ENCODE measurements at places on chromosomes 5 and 9.

DNA sequence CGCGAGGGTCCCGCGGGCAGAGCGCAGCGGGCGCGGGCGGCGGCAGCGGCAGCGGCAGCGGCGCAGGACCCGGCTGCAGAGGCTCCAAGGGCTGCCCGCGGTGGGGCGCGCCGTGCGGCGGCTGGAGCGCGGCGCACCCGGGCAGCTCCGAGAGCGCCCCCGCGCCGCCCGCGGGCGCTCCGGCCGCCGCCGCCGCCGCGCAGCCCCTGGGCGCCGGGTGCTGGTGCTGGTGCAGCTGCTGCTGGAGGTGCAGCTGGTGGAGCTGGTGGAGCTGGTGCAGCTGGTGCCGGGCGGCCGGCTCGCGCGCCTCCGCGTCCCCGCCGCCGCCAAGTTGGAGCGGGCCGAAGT is 644 bp downstream of the IER5L start:
- no peak for DNase-seq

DNA sequence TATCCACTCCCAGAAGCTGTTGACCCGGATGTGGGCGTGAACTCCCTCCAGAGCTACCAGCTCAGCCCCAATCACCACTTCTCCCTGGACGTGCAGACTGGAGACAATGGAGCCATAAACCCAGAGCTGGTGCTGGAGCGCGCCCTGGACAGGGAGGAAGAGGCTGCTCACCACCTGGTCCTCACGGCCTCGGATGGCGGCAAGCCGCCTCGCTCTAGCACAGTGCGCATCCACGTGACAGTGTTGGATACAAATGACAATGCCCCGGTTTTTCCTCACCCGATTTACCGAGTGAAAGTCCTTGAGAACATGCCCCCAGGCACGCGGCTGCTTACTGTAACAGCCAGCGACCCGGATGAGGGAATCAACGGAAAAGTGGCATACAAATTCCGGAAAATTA is 834 bp downstream of the PCDHGA8 start:
- DNase-seq: no peak

DNA sequence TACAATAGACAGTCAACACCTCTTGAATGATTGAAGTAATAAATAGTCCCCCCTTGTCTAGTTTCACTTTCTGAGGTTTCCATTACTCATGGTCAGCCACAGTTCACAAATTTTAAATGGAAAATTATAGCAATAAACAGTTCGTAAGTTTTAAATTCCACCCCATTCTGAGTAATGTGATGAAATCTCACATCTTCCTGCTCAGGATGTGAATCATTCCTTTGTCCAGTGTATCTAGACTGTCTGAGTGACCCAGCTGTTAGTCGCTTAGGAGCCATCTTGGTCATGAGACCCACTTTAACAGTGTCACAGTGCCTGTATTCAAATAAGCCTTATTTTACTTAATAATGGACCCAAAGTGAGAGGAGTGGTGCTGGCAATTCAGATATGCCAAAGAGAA is 311.6 kb upstream of the PRR16 start:
- no peak for DNase-seq

DNA sequence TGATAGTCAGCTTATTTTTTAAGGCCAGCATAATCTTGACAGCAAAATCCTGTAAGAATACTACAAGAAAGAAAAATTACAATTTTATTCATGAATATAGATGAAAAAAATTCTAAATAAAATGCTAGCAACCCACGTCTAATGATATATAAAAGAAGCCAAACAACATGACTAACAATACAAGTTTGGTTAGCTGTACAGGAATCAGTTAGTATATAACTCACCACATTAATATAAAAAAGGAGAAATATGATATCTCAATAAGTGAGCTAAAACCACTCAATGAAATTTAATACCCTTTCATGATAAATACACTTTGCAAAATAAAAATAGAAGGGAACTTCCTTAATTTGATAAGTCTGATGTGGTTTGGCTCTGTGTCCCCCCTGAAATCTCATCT is 139.7 kb upstream of the MAN2A1 start:
- no peak for DNase-seq

DNA sequence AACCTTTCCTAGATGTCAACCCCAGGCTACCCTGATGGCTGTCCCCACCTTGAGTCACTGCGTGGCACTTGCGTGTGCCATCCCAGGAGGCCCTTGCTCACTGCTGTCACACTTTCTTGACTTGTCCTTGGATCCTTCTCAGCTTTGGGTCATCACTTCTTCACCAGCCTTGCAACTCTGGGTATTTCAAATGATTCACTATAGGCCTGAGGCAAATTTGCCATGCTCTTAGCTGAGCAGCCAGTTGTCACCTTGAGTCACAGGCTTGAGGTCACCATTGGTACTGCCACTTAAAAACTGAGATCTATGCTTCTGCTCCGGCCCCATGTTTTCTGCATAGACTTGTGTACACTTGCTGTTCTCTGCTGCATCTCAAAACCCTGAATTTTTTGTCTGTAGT is 84.7 kb downstream of the BASP1 start:
- no peak for DNase-seq

DNA sequence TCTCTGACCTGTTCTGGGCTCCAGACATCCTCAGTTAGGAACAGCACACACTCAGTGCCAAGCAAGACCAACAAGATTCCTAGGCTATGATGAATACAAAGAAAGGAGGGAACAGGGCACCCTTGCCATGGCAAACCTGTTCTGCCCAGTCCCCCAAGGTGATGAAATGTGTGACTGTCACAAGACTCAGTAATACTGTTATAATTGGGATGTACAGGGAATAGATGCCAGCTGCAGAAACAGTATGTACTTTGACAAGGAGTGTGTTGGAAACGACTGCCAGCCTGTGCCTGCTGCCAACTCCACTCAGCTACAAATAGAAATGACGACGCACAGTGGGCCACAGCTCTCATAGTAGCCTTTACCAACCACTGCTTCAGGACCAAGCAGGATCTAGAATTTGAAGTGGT is 453.0 kb downstream of the EFNA5 start:
- no peak for DNase-seq

- no peak for DNase-seq
Observed at GRCh38 chr5:6553972-6554371, 78.9 kb downstream of the NSUN2 start.

DNA sequence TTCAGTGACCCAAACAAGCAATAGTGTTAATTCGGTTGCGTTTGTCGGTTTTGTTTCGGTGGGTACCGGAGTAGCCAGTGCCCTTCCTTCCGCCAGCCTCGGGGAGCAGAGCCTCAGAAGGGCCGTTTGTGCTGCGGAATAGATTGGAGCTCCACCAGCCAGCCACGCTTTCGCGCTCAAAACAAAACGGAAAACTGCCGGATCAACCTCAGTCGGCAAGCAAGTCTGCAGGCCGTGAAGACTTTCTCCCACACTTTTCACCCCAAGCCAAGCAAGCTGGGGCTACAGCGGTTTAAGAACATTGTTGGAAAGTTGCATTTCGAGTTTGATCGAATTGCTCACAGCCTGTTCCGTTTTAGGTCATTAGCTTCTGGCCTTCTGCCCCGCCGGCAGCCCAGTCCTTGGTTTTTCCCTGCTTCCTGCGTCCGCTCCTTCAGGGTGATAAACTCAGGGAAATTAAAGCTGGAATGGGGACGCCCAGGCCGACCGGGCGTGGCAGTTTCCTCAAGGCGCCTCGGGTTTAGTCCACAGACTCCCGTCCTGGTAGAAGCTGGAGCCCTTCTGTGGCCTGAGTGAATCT is 803 bp upstream of the CCNO start:
- DNase-seq: no peak

DNA sequence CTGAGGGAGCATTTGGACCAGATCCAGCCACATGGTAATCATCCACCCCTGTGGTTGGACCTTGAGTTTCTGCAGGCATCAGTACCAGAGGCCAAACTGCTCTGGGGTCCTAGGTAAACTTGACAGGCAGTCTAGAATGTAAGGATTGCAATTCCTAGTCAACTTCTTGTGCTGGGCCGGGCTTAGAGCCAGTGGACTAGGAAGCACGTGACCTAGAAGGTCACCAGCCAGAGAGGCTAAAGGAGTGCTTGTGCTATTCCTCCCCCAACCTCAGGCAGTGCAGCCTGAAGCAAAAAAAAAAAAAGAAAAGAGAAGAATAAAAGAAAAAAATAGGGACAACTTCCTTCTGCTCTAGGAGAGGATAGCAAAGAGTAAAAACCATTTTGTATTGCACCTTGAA is 406.2 kb upstream of the FTMT start:
- no peak for DNase-seq

DNA sequence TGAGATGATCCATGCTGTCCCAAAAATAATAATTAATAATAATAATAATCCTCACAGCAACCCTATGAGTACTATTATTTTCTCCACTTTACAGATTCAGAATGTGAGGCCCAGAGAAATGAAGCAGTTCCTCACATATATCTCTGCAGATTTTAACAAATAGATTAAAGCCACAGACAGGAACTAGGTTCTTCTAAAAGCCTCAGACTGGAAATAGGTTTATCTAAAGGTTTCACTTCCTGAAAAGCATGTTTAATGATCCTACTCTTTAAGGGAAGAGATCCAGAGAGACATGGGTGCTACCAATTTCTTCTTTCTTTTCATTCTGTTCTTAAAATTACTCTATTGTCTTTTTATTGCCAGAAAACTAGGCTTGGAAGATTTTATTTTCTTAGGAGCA is 1079.4 kb upstream of the COX7C start:
- DNase-seq: no peak

GRCh38 chr5:114648940-114649339 is 287.1 kb downstream of the KCNN2 start:
- DNase-seq: no peak

DNA sequence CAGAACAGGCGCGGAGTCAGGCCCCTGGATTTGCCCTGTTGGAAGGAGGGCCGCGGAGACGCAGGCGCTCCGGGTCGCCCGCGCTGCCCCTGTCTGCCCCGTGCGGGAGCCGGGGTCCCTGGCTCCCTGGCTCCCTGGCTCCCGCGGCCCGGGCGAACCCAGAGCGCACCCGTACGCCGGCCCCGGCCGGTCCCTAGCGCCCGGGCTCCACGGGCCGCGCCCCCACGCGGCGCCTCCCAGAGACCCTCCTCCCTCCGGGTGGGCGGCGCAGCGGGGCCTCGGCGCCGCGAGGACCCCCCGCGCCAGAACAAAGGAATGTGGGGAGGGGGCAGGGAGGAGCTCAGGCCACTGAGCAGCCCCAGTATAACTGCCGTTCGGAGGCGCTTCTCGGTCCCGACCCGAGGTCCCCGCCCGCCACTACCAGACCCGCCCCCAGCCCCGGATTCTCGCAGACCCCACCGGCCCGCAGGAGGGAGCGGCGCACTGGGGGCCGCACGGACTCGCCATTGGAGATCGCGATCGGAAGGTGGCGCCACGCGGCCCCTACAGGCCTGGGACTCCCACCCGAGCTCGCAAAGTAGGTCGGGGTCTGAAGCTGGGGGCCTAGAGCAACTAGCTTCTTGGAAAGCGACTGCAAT is 2.4 kb downstream of the NFIL3 start:
- no peak for DNase-seq
